AG08396 (cell line): ENCODE measurements at places on chromosomes 7 and 10.
A peak's percentile ranks its signal among the peaks of the same experiment; 100 is the strongest.

DNA sequence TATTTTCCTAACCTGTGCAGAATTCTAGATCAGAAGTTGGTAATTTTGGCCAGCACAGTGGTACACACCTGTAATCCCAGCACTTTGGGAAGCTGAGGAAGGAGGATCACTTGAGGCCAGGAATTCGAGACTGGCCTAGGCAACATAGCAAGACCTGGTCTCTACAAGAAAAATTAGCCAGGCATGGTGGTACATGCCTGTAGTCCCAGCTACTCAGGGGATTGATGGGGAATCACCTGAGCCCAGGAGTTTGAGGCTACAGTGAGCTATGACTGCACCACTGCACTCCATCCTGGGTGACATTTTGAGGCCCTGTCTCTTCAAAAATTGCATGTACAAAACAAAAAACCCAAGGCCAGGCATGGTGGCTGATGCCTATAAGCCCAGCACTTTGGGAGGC is 8.6 kb downstream of the PGAM1 start:
- no peak for DNase-seq

GRCh38 chr10:74081192-74081803 is 69.3 kb downstream of the AP3M1 start:
- DNase-seq = peak; percentile 65

- DNase-seq = no peak
Observed at GRCh38 chr7:107815254-107815882, 12.3 kb upstream of the SLC26A3 start.

GRCh38 chr7:40299097-40299496 is 164.3 kb downstream of the SUGCT start:
- no peak for DNase-seq

- no peak for DNase-seq
Observed at GRCh38 chr10:97719602-97720001, 6.1 kb downstream of the MARVELD1 start.

- no peak for DNase-seq
Observed at GRCh38 chr10:66917104-66917503, 8.7 kb upstream of the LRRTM3 start.

GRCh38 chr7:100604976-100605911 is 3.1 kb downstream of the PCOLCE start:
- DNase-seq = no peak

DNA sequence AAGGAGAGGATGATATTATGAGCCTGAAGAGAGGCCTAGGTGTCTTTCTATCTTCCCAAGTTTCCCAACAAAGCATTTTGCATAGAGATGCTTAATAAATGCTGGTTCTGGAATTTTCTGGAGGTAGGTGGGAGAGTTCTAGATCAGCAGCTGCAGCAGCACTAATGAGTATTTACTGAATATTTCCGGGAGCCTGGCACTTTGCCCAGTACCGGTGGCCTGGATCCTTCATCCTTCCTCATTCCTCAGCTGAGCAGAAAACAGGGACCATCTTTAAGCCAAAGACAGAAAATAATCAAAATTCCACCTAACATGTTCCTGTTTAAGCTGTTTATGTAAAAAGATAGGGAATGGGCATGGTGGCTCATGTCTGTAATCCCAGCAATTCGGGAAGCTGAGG is 813.2 kb upstream of the AUTS2 start:
- DNase-seq = no peak

DNA sequence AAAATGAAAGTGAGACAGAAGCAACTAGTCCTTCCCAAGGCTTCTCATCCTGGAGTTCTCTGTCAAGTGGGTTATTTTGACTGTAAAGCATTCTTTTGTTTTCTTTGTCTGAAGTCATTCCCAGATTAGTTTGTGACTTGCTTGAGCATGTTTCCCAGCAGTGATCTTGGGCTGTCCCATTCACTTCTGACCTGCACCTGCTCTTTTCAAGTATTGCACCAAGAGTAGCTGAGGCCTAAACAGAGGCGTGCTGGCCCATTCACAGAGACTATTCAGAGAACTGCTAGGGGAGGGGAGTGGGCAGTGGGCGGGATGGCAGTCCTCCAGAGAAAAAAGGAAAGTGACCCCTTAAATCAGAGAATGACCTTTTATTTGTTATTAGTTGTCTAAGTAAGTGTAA is 61.3 kb downstream of the CACNA2D1 start:
- DNase-seq = no peak

GRCh38 chr10:49334964-49335363 is 36.0 kb downstream of the C10orf71 start:
- no peak for DNase-seq

DNA sequence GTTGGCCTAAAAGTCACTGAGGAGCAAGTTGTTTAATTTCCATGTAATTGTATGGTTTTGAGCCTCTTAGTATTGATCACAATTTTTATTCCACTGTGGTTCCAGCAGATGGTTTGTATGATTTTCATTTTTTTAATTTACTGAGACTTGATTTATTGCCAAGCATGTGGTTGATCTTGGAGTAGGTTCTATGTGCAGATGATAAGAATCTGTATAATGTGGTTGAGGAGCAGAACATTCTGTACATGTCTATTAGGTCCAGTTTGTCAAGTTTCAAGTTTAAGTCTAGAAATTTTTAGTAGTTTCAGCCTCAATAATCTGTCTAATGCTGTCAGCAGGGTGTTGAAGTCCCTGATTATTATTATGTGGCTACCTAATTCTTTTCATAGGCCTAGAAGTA is 22.7 kb upstream of the ZWINT start:
- DNase-seq = no peak

DNA sequence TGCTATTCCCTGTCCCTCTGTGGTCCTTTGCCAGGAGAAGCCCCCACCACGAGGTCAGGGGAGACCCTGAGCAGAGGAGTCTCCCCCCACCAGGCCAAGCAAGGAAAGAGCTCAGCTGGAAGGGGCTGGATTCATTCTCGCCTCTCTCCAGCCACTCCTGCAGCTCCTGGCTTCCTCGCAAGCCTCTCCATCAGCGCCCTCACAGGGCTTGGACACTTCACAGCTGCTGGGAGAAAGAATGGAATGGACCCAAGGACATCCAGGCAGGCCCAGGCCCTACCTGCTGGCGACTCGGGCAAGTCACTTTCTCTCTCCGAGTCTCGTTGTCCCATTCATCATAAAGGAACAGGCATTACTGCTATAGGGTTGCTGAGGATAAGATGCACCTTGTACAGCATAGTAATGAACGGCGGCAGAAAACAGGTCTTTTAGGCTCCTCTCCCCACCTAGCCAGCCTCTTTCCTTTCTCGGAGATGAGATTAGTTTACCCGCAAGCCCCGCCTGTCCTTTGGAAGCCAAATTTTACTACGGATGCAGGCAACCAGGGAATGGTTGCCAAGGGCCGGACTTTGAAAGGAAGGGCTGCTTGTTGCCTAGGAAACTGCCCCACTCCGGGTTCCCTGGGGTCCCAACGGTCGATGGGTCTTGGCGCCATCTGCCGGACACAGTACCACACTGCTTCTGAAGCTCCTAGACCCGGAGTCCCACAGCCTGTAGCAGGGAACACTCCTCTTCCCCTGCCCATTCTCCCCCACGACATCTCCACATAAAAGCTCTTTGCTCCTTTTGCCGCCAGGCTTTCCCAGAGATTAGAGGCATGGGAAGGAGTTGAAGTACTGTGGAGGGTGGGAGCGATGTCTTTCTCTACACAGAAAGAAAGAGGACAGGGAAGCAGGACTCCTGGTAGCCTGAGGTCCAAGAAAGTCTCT is 22.3 kb downstream of the IMPDH1 start:
- peak; percentile 93 for DNase-seq

DNA sequence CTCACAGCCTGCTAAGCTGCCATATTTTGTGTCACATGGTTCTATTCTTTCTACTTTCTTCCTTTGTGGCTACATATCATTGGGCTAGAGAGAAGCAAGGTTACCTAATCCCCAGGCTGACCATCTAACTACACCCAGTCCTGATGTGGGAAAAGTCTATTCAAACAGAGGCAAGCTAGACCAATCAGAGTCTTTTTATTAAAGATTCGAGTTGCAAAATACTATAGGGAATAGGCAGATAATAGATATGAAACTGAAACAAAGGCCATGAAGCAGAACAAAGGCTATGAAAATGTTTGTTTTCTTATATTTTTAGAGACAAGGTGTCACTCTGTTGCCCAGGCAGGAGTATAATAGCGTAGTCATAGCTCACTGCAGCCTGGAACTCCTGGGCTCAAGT is 36.7 kb downstream of the MTERF1 start:
- DNase-seq = no peak

- DNase-seq = no peak
Observed at GRCh38 chr10:64732372-64732957, 1211.3 kb downstream of the REEP3 start.

GRCh38 chr10:96585736-96586418 is 935 bp downstream of the TM9SF3 start:
- DNase-seq = no peak

- DNase-seq = no peak
Observed at GRCh38 chr10:13400196-13400965, 52.3 kb upstream of the SEPHS1 start.

- no peak for DNase-seq
Observed at GRCh38 chr7:80386686-80387085, 125.2 kb downstream of the GNAT3 start.

GRCh38 chr10:35795131-35795824 is 153.2 kb upstream of the FZD8 start:
- DNase-seq = no peak

DNA sequence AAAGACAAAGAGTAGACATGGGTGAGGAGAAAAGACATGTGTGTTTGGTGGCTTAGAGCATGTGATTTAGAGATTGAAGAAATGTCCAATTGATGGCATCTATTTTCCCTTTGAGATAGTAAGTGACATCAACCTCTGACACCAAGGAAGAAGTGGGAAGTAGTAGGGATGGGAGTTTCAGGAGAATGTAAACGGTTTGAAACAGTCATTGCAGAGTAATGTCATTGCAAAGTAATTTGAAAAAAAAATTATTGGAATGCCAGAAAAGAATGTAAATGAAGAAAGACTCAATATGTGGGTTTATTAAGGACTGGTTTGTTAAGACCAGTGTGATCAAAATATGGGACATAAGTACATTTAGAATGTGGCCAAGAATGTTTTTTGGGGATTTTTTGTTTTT is 26.6 kb downstream of the GNG11 start:
- peak; percentile 37 for DNase-seq

GRCh38 chr10:95556994-95557767 is 4.0 kb downstream of the SORBS1 start:
- DNase-seq = no peak

GRCh38 chr10:53479365-53479764 is 706.8 kb upstream of the MBL2 start:
- DNase-seq = no peak

GRCh38 chr10:101451667-101452069 is 97.7 kb downstream of the BTRC start:
- no peak for DNase-seq

- no peak for DNase-seq
Observed at GRCh38 chr10:96987141-96987841, 155.2 kb downstream of the LCOR start.

GRCh38 chr10:33237736-33238624 is 96.5 kb downstream of the NRP1 start:
- peak; percentile 82 for DNase-seq

GRCh38 chr7:25617214-25617613 is 388.9 kb upstream of the NPVF start:
- no peak for DNase-seq

- no peak for DNase-seq
Observed at GRCh38 chr7:69228212-69228811, 370.0 kb upstream of the AUTS2 start.

DNA sequence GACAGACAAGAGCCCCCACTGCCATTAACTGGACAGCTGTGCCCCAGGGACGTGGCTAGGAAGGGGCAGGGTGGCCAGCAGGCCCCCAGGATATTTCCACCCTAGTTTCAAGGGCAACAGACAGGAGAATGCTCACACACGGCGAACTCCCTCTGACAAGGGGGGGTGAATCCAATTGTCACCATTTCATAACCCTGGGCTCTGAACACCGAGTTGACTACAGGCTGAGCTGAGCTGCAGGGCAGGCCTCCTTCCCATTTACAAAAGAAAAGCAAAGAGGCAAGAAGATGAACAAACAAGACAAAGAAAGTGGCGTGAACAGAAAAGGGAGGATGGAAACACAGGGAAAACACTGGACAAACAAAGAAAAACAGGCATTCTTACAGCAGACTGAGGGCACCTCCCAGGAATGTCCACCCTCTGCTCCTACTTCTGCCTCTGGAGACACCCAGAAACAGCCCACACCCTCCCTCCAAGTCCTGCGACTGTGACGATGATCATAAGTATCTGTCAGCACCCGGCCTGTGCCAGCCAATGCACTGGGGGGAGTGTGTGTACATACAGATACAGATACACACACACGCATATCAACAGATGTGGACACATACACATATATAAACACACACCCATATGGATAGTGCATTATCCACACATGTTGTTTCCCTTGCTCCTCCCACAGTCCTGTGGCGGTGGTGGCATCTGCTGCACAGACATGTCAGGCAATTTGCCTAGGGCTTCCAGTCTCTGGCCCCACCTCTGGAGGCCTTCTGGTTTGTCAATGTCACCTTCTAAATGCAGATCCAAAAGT is 66.2 kb downstream of the FAM53B start:
- DNase-seq = peak; percentile 56

DNA sequence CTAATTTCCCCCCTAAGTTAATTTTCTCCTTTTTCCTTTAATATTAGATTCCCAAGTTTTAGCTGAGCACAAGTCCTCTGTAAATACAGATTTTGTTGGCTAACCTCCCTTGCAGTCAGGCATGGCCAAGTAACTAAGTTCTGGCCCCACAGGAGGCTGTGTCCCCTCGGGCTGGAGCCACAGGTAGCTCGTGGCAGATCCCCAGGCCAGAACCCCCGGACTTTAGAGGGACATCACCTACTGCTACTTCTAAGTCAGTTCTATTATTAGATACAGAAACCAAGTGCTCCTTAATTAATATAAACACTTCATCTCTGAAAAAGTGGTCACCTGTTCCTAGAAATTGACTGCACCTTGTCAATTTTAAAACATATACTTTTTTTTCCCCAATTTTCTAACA is 46.1 kb upstream of the NCAPG2 start:
- DNase-seq = no peak

- no peak for DNase-seq
Observed at GRCh38 chr10:74994854-74995253, 116.6 kb upstream of the SAMD8 start.

DNA sequence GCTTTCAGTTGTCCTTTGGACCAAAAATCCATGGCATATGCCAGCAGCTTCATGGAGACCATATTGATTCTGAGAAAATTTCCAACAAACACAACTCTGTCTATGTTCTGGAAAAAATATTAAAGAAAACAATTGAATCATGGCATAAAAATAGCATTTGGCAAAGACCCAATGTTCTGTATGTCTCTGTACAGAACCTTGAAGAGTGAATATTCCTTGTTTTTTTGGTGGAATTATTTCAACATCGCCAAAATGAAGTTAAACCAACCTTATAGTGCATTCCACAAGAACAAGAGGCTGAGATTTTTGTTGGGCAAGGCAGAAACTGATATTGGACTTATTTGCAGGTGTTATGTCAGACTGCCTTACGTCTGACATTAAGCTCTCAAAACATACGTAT is 53.3 kb upstream of the SLC16A12 start:
- no peak for DNase-seq
